ENCODE measurements at places on chromosomes 4 and X.

- no peak for DNase-seq
These were observed 153.3 kb downstream of the PRDM5 start for GRCh38 chr4:120769227-120769626.

DNA sequence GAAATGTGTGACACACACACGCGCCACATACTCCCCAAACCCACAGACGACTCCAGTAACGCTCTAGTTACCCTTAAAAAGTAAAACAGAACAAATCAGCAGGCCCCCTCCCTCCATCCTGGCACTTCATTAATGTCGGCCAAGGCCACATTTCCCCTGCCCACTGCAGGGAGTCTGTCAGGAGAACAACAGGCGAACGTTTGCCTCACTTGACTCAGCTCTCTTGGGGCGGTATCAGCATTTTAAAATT is 671 bp upstream of the FHIP1A start:
- no peak for DNase-seq

DNA sequence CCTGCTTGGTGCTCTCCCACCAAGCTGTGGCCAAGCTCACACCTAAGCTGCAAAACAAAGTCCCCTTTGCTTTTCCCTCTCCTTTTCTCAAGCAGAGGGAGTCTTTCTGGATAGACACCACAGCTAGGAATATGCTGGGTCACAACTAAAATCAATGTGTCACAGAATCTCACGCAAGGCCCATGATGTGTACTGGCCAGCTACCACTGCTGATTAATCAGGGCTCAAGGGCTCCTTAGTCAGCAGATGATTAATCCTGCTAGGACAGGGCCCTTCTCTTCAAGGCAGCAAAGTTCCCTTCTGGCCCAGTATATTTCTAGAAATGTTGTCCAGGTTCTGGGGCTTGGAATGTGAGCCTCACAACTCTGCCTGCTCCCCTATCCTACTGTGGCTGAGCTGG is 32.0 kb upstream of the TENT5D start:
- DNase-seq: no peak

DNA sequence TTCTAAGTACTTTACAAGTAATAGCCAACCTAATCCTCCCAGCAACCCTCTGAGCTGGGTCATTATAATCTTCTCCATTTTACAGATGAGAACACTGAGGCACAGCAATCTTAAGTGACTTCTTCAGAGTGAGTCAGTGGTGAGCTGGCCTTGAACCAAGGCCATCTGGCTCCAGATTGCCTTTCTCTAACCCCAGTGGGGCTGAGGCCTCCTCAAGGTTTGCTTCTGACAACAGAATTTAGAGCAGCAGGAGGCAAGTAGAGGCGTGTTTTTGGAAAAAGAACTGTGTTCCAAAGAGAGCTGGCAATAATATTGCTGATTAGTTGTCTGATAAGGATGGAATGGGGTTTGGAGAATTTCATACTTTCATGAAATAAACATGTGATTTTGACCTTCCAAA is 41.2 kb downstream of the PIR start:
- no peak for DNase-seq

DNA sequence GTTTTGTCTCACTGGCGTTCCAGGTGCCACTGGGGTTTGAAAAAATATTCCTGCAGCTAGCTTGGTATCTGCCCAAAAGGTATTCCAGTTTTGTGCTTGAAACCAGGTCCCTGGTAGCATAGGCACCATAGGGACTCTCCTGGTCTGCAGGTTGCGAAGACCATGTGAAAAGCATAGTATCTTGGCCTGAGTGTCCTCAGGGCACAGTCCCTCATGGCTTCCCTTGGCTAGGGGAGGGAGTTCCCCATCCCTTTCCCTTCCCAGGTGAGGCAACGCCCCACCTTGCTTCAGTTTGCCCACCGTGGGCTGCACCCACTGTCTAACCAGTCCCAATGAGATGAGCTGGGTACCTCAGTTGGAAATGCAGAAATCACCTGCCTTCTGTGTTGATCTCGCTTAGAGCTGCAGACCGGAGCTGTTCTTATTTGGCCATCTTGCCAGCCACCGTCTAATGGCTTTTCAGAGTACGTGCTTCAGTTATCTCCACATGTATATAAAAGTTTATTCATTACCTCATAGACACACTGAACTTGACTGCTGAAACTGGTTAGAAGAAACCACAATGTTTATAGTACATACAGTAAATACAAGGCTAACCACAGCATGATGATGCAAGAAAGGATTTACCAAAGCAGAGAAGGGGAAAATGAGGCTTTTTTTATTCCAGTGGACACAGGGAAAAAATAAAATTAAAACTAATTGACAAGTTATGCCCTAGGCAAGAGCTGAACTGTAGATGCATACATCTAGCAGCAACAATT is 10.6 kb downstream of the PBDC1 start:
- no peak for DNase-seq

DNA sequence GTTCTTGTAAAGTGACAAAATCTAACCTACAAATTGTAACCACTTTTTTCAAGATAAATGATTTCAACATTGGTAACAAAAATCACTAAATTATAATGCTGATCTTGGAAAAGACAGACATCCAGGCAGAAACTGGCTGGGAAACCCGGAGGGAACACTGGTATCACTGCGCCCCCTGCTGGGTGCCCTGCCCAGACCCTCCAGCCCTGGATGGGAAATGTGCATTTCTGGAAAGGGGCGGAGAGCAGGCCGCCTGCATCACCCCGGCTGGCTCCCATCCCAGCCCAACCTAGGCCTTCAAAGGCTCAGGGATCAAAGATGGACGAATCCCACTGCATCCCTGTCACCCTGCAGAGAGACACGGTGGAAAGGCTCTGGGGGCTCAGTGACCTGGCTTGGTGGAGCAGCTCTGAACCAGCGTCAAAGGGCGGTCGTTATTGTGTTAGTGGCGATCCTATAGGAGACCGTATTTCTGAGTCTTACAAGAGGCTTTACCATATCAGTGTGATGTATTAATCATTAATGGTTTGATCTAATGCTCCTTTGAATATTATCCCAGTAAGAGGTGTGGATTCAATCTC is 37.3 kb downstream of the ACOX3 start:
- peak; percentile 33 for DNase-seq

DNA sequence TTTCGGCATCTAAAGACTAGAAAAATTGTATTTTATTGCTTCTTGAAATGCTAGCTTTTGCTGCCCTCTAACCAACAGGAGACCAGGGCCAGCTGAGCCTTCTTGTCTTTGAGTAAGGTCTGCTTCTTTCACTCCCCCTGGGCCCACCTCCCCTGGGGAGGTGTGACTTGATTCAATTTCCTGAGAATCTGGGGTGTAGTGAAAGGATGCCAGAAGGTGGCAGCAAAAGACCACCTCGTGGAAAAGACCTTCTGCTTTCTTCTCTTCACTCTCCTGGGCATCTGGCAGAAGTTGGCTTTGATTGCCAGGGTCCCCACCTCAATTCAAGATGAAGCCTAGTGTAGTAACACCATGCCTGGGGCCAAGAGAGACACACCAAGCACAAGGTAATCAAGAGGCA is 96.5 kb upstream of the MAOA start:
- DNase-seq: peak; percentile 35

- DNase-seq: peak; percentile 72
These were observed 114.5 kb downstream of the ADRA2C start for GRCh38 chr4:3880615-3881120.

- no peak for DNase-seq
These were observed 187.8 kb downstream of the CCNG2 start for GRCh38 chr4:77344784-77345183.

DNA sequence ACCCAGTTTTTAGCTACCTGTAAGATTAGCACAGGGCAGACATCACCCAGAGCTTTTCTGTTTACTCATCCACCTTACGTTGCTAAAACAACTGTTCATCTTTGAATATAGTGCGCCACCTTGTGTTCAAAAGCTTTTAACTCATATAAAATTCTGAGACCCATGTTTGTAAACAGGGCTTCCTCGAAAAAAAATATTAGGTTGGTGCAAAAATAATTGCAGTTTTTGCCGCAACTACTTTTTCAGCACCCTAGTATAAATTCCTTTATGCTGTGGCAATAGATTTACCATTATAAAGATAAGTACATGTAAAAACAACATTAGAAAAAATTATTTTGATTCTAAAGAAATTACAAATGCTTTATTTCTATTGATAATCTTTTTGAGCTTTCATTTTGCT is 147.9 kb downstream of the LRBA start:
- DNase-seq: peak; percentile 82

Measured in activated CD4-positive, alpha-beta T cell treated with anti-CD3 and anti-CD28 coated beads, Interleukin-2, amount 50 U/mL, for 16 hours (primary cell).